ENCODE measurements at places on chromosomes 5 and 9.

DNA sequence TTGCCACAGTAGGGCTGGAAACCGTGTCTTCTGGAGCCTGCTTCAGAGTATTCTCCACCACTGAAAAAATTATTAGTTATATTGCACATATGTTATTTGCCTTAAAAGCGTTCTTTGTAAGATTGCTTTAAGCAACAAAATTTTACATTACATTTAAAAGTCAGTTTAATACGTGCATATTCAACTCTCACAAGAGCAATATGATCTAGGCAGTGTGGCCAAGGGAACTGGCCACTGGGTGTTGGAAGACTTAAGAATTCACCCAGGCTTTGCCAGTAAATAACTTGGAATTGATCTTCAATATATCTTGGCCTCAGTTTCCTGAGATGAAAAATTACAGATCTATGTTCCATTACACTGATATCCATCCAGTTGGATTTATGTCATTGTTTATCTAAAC, 694.4 kb downstream of the EFNA5 start:
- H3K27ac ChIP-seq: no peak overlapping the region
- no peaks in the 10 kb centered on the region for H3K4me1 ChIP-seq
- no peak for DNase-seq
- no peaks in the 10 kb centered on the region for H3K27me3 ChIP-seq
- H3K4me3 ChIP-seq: no peak overlapping the region

DNA sequence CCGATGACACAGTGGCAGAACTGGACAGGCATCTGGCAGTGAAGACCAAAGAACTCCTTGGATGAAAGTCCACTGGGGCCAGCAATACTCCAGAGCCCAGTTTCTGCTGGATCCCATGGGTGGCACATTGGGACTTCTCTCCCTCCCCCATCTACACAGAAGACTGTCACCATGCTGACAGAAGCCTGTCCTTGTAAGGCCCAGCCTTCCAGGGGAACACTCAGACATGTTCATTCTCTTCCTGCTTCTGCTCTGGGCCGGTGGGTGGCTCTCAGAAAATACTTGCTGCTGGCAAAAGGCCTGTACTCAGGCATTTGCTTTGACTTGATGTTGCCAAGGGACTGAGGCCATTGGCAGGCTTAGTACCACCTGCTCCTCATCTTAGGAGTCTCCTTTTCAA, 48.3 kb upstream of the PTGS1 start:
- H3K27me3 ChIP-seq: no peaks in the 10 kb centered on the region
- H3K36me3 ChIP-seq: peaks cover 33% of the 10 kb centered on the region
- H3K4me1 ChIP-seq: peaks cover 4% of the 10 kb centered on the region
- DNase-seq: no peak
- no peak overlapping the region for H3K27ac ChIP-seq

GRCh38 chr5:962386-962785, 46.2 kb upstream of the NKD2 start:
- H3K27me3 ChIP-seq: peaks cover 27% of the 10 kb centered on the region
- H3K4me3 ChIP-seq: no peak overlapping the region
- H3K27ac ChIP-seq: no peak overlapping the region
- DNase-seq: no peak

DNA sequence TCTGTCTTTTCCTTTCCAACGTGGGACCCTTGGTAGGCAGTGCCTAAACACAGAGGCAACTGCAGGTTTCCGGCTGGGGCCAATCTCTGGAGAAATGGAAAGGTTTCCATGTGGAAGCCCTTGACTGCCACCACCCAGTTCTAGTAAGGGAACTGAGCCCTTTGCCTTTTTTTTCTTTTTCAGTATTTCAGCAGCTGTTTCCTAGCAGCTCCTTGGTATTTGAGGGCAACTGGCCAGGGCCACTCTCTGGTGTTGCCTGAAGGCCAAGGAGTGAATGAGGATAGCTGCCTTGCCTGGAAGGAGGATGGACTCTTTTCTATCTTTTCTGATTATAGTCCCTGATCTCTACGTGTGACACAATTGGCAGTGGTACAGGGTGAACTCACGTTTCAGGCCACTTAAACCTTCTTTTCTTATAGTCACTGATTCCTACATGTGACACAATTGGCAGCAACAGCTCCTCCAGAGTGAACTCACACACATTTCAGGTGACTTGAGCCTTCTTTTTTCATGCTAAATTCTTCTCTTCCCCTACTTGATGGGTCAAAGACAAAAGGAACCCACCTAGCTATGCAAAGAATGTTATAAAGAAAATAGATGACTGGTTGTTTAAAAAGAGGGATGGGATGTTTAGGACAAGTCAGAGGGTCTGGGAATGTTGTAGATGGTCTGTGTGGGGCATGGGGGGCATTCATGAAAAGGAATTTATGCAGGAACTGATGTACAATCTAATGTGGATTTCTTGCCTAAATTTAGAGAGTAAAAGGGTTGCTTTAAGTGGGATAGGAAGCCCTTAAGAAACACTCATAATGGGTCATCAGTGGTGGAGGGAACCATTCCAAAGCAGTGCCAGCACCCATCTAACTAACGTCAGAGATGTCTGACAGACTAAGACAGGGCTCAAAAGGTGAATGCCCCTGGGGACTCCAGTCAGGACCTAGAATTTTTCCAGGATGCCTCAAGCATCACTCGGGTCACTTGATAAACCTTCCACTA, 190.1 kb downstream of the TMEM232 start:
- H3K36me3 ChIP-seq: no peaks in the 10 kb centered on the region
- no peak overlapping the region for H3K4me3 ChIP-seq
- DNase-seq: no peak
- no peak overlapping the region for H3K27ac ChIP-seq

- H3K36me3 ChIP-seq: no peaks in the 10 kb centered on the region
- H3K27me3 ChIP-seq: peaks cover 5% of the 10 kb centered on the region
- H3K27ac ChIP-seq: no peak overlapping the region
Observed at GRCh38 chr5:172479034-172479783, 24.9 kb upstream of the SH3PXD2B start.

DNA sequence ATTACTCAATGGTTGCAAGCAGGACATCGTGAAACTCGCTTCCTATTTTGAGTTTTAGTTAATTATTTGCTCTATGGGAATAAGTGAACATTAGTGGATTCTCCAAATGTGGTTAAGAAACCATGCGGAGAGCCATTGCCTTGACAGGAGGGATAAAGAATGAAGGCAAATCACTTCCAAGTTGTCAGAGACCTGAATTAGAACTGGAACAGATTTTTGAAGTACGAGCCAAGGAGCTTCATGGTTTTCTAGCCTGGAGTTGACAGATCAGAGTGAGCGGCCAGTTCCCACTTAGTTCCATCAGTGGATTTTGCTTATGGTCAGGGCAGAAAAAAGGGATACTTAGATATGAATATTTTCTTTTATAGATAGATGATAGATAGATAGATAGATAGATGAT, 171.4 kb upstream of the CDH10 start:
- no peaks in the 10 kb centered on the region for H3K4me1 ChIP-seq
- no peak overlapping the region for H3K4me3 ChIP-seq
- no peak for DNase-seq
- no peak overlapping the region for H3K27ac ChIP-seq
- H3K27me3 ChIP-seq: no peaks in the 10 kb centered on the region
